ENCODE measurements at places on chromosomes 12 and 14.

DNA sequence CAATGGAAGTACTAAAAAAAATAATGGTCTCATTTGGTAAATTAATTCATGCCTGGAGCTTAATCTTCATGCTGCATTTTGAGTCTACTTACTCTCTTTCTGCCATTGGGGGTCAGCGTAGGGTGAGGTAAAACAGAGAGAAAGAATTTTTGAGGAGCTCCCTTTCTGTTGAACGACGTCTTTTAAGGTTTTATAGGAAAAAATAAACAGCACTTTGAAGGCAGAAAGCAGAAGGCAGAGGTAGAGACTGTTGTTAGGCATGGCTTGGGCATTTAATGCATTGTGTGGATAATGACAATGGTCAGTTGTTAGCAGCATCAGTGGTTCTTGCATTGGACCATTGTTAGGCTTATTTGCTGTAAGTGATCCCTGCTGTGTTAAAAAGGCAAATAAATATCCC, 557.2 kb upstream of the STXBP6 start:
- DNase-seq: no peak

GRCh38 chr12:91778091-91778832, 367.4 kb downstream of the BTG1 start:
- DNase-seq: no peak

GRCh38 chr12:25926536-25926935, 31.9 kb upstream of the RASSF8 start:
- DNase-seq: peak; percentile 32

DNA sequence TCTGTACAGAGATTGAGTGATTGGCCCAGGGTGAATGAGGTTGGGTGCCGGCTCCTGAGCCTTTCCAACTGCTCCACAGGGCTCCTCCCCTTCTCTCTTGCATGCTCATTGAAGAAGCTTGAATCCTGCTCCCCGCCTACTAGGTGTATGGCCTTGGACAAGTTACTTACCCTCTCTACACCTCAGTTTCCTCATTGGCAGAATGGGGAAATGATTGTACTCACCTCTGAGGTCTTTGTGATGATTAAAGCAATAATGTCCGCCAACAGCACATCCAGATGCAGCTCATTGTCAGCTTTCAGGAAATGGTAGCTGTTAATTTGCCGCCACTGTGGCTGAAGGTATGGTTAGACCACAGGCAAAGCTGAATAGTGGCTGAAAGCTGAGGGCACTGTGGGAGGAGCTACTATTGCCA, 174.1 kb downstream of the CRADD start:
- DNase-seq: peak; percentile 47

DNA sequence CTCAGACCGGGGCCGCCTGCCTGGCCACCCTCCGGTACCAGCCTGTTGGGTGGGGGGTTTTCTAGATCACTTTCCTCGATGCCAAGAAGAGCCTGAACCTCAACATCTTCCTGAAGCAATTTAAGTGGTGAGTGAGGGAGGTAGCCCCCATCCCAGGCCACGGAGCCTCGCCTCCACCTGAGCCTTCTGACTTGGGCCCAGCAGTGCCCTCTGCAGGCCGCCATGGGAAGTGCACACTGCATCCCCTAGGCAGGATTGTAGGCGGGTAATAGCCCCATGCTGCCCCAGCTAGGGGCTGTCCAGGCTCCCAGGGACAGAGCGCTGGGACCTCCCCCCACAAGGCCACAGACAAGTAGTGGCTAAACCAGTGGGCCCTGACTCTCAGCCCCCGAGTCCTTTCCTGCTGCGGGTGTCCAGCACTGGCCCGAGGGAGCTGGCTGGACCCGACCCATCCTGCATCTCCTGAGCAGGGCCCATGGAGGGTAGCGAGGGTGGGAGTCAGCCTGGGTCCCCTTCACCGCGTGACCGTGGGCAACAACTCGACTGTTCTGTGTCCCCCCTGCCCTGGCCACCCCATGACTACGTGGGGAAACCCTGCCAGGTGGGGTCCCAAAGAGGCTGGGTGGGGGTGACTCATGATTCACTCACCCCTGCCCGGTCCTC, 15.3 kb upstream of the ADSS1 start:
- peak; percentile 38 for DNase-seq

- no peak for DNase-seq
Measured at GRCh38 chr14:75927564-75928087, 54.2 kb downstream of the TGFB3 start.

- DNase-seq: no peak
Measured at GRCh38 chr14:67942080-67942710, 122.6 kb downstream of the RAD51B start.

DNA sequence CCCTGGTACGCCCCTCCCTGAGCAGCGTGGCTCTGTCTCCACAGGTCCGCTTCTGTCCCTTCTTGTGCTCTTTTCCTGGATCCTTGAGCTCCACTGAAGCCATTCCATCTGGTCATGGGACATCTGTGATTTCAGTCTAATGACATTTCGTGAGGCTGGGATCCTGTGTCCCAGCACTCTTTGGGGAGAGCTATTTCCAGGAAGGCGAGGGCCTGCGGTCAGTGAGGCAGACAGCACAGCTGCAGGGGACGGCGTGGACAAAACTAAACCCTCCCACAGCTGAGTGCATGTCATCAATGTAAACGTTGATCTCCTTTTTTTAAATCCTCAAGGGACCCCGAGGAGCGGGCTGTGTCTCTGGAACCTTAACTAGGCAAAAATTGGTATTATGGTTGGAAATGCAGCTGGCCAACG, 127.7 kb downstream of the DACT1 start:
- DNase-seq: no peak

DNA sequence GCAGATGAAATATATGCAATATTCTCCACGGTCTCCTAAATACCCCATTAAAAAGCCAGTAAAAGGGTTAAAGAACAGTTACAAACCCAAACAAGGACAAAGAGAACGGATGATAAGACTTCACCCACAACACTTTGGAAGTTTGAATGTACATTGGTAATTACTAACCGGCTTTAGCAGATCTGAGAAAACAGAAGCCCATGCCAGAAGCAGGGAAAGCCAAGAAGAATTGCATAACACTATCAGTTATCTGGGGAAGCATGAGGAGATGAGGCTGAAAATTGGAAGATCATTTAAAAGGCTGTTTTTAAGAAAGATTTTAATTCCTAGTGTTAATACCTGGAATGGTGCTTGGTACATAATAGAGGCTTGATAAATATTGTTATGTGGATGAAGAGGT, 55.6 kb upstream of the MYBPC1 start:
- DNase-seq: no peak

DNA sequence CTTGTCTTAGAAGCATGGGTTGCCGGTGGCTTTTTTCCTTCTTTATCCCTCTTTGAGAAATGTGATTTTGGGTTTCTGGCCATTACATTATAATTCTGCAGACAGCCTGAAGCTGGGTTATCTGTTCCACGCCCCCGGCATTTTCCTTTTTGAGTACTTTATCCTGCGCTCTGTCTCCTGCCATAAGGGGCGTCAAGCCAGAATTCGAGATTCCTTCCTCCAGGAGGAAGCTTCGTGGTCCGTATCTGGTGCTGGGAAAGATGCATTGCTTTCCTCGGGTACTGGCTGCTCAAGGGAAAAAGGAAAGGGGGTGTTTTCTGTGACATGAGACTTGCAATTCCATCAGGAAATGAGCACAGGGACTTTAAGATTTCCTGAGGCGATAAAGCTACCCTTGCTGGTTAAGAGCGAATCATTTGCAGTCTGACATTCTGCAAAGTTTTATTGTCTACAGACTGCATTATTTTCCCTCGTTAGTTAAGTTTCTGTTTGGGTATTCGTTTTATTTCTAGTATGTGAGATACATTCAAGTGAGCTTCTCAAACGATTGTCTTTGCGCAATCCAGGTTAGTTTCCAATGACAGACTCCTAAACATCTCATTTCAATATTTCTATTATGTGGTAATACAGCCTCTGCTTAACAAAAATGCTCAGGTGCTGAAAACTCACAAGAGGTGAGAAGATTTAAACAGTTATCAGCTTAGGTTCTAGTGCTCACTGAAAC, 694 bp downstream of the AKAP5 start:
- DNase-seq: peak; percentile 19

DNA sequence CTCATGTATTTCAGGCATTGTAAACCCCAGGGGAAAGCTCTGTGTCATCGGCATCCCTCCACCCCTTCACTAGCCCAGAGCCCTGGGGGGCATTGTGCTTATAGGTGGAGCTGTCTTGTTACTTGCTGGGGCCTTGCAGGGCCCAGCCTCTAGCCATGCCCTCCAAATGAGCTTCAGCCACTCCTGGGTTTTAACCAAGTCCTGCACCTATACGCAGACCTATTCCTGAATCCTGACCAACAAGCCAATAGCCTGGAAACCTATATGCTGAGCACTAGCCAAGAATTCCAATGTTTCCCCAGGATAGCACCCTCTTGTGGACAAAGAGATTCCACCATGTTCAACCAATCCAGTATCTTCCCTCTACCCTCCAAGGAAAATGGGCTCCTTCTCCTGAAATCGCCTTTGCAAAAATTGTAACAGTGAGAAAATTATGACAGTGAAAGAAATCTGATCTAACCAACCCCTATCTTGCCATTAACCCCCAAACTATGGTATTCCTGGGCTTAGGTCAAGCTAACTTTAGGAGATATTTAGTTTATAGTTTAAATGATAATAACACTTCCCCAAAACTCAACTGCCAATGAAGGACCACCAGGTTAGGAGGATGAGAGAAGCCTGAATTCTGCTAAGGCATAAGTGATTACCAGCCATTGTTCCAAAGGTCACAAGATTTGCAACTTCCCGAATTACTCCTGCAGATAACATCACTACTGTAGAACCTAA, 55.5 kb downstream of the TTC7B start:
- DNase-seq: peak; percentile 60

- peak; percentile 58 for DNase-seq
Measured at GRCh38 chr12:108689314-108690190, 41.8 kb downstream of the CORO1C start.

DNA sequence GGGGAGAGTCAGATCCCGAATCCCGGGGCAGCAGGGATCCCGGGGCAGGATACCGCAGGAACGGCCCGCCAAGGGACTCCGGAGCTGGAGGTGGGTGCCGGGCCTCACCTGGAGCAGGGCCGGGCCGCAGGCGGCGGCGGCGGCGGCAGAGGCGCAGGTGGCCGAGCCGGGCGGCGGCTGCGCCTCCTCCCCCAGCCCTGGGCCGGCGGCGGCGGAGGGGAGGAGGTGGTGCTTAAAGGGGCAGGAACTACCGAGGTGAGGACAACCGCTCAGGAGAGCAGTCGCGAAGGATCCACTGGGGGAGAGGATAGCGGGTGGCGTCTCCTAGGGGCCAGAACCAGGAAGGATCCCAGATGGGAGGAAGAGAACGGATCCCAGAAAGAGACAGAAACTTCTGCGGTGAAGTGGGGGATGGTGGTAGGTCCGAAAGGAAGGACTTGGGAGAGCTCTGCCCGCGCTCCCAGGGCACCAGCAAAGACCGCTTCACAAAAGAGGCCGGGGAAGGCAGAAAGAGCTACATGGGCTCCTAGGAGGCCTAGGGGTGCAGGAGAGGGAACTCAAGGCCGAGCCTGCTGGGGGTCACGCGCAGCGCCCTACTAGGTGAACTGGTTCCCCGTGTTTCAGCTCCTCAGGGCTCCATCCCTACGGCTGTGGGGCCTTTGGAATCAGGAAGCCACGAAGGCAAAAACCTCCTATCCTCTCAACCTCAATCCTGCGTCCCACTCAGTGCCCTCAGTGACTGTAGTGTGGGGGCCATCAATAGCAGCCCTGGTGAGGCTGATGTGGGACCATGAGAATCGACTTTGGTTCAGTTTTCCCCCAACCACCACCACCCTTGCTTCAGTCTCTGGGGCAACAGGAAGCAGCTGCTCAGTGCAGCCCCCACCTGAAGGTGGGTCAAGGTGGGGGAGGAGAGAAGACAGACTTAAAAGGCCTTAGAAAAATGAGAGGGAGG, 5.0 kb upstream of the BAZ2A start:
- DNase-seq: peak; percentile 62

DNA sequence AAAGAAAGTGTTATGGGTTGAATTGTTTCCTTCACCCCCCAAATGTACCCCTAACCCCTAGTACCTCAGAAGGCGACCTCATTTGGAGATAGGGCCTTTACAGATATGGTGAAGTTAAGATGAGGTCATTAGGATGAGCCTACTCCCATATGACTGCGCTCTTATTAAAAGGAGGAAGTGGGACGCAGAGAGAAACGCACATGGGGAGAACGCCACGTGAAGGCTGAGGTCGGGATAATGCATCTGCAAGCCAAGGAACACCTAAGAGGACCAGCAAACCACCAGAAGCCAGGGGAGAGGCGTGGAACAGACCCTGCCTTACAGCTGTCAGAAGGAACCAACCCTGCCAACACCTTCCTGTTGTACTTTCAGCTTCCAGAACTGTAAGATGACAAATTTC, 1.7 kb upstream of the NRIP2 start:
- no peak for DNase-seq

GRCh38 chr12:110742096-110742717, 484 bp downstream of the PPP1CC start:
- no peak for DNase-seq

DNA sequence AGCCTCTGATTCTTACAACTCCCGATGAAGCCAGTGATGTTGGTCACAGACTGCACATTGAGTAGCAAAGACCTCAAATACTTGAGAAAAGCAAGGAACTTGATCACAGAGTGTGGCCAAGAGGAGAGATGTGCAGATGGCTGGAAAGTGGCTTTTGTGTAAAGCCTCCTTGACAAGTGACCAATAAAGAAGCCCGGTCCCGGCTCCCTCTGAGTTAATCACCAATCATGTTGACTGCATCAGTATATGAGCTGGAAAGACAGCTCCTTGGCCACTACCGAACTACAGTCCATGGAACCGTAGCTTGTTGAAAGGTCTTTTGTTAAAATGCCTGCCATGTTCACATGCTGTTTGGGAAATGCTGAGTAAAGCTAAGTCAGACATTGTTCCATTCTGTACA, 23.7 kb upstream of the SERPINA6 start:
- DNase-seq: no peak

GRCh38 chr12:57171668-57172067, 24.2 kb upstream of the LRP1-AS start:
- DNase-seq: no peak

- DNase-seq: no peak
Measured at GRCh38 chr12:84603484-84604248, 308.9 kb downstream of the SLC6A15 start.

GRCh38 chr14:53929871-53930715, 26.5 kb downstream of the BMP4 start:
- no peak for DNase-seq

DNA sequence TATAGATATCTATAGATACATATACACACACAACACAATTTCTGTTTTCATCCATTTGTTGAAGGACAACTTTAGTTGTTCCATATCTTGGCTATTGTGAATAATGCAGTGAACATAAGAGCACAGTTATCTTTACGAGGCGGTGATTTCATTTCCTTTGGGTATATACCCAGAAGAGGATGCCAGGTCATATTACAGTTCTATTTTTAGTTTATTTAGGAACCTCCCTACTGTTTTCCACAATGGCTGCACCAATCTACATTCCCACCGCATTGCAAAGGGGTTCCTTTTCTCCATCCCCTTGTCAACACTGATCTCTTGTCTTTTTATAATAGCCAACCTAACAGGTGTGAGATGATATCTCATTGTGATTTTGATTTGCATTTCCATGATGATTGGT, 143.4 kb upstream of the ARHGAP5 start:
- DNase-seq: no peak

- DNase-seq: no peak
Measured at GRCh38 chr12:69514111-69514510, 43.9 kb downstream of the FRS2 start.

- no peak for DNase-seq
Measured at GRCh38 chr12:20282401-20282800, 85.9 kb upstream of the PDE3A start.

- no peak for DNase-seq
Measured at GRCh38 chr12:65192963-65193516, 23.7 kb downstream of the LEMD3 start.

Data from Kasumi-1 (cell line).